RPMI8226 (cell line): ENCODE measurements at places on chromosomes 3 and 15.

- no peak for DNase-seq
Observed at GRCh38 chr15:67953299-67953698, 100.8 kb upstream of the PIAS1 start.

DNA sequence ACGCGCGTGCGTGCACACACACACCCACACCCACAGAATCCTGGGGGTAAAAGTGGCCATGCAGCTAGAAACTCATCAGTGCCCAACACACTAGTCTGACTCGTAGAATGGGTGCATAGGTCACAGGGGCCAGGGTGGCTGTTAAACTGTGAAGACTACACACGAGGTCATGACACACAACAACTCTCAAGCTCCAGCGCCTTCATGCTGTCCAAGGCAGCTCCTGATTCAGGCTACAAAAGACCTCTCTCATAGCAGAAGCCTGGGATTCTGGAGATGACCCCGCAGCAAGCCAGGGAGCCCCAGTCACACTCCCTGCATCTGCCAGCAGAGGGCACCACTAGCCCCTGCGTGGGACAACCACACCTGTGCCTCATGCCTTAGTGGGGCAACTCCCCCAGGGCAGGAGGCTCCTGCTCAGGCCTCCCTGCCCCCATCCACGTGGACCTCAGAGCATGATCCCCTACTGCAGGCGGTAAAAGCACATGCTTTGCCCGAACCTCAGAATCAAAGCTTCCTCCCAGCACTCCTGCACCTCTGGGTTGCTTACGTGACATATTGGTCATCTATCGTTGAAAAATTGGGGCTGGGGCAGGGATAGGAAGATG, 93.1 kb downstream of the LRIG1 start:
- DNase-seq: peak; percentile 58

- DNase-seq: no peak
Observed at GRCh38 chr3:156109989-156110388, 10.4 kb upstream of the KCNAB1 start.

DNA sequence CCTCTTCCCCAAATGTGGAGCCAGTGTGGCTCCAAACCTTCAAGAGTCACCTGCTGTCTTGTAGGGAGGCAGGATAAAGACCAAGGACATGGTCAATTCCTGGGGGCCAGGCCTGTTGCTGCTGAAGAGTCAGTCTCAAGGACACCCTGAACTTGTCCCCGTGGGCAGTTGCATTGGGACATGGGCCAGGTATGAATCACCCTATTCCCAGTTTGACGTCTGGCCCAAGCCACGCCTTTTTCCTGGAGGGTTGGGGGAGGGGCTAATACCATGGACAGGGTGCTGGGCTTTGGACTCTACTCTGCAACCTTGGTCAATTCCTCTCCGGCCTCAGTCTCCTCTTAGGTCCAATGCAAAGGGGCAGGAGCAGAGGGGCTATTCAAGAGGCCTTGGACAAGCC, 10.4 kb downstream of the ATP2B2 start:
- no peak for DNase-seq

DNA sequence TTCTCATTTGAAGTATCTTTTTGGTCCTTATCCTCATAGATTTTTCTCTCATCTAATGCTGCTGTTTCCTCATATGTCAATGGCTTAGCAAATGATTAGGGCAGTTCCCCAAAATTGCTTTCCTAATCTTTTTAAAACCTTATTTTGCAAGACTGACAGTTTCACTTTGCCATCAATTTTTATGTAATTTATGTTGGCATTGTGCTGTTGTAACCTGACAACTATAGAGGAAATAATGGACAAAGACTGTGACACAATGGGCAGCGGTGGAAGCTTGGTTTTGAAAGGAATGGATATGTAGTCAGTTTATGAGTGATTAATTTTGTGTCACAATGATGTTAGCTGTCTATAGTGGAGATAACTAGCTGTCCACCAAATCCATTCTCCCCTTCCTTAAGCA, 10.6 kb upstream of the SH3BP5 start:
- no peak for DNase-seq

DNA sequence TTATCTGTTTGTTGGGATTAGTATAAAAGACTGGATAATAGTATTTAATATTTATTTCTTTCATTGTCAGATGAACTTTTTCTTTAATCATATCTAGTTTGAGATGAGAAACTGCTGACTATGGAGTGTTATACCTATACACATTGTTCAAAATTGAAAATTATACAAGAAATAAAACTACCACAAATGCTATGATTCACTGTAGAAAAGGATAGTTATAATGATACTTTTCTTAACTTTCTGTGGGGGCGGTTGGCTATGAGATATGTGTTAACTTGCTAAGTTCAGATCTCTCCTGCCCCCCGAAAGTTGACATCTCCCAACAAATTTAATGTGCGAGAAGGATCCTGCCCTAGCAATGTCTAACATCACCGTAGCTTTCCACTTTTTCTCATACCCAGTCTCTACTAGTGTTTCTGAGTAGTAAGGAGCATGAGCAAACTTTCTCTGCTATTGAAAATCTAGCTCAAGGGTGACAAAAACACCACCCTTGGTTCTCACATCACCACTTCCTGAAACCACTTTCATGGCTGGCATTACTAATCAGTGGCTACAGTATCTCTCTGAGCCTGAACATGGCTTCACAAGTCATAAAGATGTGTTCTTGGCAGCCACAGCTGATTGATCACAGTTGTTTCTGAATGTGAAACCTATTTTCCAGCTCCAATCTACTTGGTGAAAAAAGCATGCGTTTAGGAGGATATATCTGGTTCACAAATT, 15.8 kb upstream of the SAMMSON start:
- no peak for DNase-seq

GRCh38 chr3:50169232-50169832, 14.2 kb downstream of the SEMA3F start:
- DNase-seq: no peak

DNA sequence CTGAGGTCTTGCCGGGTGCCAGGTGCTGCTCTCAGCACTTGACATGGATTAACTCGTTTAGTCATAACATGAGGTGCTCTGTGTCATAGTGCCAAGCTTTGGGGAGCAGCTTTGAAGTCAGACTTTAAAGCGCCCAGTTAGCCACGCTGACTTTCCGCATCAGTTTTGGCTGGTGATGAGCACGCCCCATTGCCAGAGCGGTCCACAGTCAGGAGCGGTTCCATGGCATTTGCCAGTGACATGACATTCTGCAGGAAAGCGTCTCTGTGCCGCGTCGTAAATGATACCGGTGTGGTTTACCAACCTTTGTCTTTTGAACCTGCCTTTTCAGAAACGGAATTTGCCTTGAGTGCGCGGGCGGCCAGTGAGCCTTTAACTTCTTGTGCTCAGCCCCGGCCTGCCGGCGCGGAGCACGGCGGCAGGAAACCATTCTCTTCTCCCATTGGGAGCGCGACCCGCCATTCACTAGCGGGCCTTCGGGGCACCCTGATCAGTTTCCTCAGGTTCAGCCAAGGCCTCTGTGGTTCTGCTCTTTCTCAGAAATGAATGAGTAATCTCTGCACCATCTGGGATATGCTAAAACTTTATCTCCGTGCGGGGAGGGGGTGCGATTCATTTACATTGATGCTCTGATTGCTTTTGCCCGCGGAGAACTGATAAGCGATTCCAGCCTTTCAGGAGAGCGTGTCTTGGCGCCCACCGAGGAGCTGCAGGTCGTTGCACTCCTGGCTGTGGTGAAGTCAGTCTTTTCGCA, 1.7 kb upstream of the SLC2A2 start:
- DNase-seq: no peak

GRCh38 chr15:36769098-36769497, 189.7 kb downstream of the CDIN1 start:
- no peak for DNase-seq

- no peak for DNase-seq
Observed at GRCh38 chr3:153961494-153961893, 159.7 kb upstream of the ARHGEF26 start.

GRCh38 chr15:70569091-70569713, 194.2 kb downstream of the UACA start:
- peak; percentile 43 for DNase-seq

DNA sequence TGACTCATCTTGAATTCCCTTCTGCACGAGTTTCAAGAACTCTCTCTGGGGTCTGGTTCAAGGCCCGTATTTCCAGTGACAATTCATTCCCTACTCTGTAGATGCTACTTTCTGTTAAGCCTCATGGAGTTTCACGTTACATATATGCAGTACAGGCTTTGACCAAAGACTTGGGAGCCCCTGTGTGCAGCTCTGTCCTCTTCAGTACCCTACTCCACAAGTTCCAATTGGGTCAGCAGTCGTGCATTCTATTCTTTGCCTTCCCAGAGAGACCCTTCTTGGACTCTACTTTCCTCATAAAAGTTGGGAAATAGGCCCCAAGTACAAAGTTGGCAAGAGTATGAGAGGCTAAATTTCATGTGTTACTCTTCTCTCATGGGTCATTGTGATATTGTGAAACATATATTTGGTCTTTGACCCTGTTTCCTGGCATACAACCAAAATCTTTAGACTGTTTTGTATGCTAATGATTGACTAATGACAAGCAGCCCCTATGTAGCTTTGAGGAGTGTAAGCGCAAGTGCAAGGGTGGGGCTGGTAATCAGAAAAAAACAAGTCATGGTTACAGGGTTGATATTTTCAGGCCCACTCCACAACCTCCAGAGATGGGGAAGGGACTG, 15.0 kb upstream of the CCDC50 start:
- DNase-seq: no peak

DNA sequence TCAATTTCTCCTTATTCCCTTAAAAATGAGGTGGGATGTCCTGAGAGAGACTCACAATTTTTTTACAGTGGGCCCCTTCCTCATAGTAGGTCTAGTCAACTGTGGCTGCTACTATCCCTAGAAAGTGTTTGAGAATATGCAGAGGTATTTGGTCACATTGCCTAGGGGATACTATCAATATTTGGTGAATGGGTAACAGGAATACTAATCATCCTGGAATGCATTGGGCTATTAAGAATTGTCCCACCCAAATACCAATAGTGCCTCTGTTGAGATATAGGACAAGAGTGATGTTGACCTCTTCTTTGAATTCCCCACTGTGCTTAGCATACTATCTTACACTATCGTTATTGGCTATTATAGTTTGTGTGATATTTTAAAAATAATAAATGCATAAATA, 389.4 kb downstream of the DIPK2A start:
- no peak for DNase-seq

DNA sequence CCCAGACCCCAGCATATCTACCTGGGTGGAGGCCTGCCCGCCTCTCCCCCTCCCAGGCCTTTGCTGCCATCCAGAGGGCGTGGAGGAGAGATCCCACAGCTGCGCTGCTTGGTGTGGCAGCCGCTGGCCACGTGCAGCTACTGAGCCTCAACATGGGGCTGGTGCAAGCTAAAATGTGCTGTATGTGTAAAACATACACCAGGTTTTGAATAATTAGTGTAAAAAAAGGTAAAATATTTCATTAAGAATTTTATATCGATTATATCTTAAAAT, 95.8 kb downstream of the SEC22A start:
- DNase-seq: peak; percentile 25

GRCh38 chr15:96088650-96089049, 241.8 kb upstream of the NR2F2 start:
- no peak for DNase-seq

DNA sequence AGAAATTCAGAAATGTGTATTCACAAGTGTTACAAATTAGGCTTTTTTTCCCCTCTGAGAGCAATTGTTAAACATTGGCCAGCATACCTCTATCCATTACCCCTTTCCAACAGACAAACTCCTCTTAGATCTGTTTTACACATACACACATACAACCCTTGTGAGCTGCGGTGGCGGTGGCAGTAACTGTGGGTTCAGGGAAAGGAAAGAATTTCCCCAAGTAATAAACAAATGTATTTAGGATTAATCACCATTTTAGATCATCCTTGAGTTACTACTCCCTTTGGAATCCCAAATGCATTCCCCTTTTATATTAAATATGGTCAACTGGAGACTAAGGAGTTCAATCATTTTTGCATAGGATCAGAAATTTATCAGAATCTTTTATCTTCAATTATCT, 667.0 kb downstream of the FHIT start:
- no peak for DNase-seq

DNA sequence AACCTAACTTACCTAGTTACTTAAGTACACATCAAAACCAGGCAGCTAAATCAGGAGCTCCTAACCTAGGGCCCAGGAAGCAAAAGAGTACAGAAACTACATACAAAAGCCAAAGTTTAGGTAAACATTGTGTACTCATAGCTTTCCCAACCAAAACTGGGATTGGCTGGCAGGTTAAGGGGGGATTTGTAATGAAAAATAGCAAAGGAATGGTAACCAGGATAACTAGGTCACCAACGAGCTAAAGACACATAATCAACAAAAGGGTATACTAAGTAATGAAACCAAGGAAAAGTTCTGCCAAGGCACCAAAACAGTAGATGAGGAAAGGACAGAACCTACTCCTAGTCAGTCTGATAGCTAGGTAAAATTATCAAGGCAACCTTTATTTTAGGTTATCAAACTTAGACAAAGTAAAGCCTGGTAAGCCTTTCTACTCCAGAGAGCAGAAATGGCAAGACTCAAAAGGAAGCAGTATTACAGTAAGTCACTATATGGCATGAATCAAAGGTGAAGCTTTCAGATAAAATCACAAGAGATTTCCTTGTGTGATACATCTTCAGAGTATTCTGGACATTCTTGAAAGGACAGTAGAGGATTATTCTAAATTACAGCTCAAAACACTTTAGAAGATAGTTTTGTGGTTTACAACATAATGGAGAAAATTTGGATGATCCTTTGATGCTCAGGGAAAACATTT, 10.2 kb downstream of the TRA2B start:
- DNase-seq: no peak

DNA sequence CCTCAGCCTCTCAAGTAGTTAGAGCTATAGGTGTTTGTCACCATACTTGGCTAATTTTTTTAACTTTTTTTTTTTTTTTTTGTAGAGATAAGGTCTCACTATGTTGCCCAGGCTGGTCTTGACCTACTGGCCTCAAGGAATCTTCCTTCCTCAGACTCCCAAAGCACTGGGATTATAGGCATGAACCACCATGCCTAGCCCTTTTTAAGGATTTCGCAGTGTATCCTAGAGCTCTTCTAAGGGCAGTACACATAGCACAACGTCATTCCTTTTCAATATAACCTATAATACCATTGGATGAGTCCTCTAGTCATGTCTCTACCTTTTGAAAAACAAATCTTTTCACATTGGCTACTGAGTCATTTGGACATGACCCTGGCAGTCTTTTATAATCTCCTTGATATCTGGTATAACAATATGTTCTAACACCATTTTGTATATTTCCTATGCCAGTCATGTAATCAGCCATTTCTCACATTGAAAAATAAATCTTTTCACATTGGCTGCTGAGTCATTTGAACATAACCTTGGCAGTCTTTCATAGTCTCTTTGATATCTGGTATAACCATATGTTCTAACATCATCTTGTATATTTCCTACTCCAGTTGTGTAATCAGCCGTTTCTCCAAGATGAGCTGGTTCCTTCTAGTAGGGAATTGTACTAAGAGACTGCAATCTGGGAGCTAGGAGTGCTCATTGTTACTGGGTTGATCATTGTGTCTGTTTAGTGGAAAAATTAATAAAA, 944.7 kb downstream of the MCTP2 start:
- DNase-seq: no peak

DNA sequence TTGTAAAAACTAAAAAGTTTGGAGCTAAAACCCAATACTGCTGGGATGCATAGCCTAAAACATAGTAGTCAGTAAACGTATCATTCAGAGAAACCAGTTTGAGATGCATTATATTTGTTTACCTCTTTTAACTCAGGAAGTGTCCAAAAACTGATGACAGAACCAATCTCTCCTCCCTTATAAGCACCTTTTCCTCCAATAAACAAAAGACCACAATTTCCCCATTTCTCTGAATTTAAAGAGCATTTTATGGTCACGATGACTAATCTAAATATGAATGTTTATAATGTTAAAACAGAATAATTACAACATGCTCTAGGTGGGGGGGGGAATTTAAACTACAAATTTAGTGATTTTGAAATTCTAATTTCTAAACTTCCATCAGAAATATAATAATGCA, 58.5 kb downstream of the CEP63 start:
- no peak for DNase-seq
